ENCODE measurements at places on chromosomes 5 and 9.

GRCh38 chr9:134403682-134404301, 77.5 kb downstream of the RXRA start:
- DNase-seq = no peak

GRCh38 chr9:94826644-94827410, 100.3 kb downstream of the AOPEP start:
- DNase-seq = no peak

DNA sequence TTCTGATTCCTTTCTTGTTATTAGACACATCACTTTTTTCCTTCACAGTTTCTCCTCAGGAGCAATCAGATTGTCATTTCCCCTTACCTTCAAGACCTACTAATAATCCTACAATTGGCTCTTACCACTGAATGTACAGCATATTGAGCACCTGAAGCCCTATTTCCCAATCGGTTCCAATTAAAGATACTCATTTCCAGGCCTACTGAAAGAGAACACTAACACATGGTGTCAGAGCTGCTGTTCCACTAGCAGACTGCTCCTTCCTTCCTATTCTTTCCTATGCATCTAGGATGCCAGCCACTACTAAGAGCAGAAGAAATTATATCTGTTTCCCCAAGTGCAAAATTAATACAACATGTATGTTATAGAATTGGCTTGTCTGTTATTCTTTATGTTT, 34.6 kb downstream of the SKIC3 start:
- DNase-seq = no peak

- DNase-seq = no peak
Measured at GRCh38 chr5:140245341-140245740, 57.6 kb downstream of the PFDN1 start.

- no peak for DNase-seq
Measured at GRCh38 chr5:175689147-175689991, 31.5 kb downstream of the HRH2 start.

DNA sequence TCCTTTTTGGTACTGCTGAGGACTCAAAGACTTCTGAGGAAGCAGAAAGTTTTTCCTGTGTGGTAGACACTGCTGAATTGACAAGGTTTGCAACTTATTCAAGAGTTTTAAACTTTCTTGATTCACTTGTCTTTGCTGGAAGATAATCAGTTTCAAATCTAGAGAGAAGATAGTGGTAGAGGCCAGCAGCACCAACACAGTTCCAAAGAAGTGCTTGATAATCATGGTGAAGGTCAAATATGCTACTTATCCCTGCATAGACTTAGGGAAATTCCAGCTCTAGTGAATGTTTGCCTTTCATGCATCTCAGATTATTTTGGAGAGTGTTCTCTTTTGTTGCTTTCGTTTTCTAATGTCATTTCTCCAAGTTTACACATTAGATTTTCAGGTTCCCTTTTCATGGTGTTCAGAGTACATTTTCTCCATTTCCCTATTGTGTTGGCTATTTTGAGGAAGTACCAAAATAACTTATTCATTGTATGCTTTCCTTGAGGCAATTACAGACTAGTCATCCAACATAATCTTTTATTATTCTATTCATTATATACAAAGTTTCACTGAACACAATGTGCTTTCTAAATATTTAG, 550 bp downstream of the IFNE start:
- no peak for DNase-seq

DNA sequence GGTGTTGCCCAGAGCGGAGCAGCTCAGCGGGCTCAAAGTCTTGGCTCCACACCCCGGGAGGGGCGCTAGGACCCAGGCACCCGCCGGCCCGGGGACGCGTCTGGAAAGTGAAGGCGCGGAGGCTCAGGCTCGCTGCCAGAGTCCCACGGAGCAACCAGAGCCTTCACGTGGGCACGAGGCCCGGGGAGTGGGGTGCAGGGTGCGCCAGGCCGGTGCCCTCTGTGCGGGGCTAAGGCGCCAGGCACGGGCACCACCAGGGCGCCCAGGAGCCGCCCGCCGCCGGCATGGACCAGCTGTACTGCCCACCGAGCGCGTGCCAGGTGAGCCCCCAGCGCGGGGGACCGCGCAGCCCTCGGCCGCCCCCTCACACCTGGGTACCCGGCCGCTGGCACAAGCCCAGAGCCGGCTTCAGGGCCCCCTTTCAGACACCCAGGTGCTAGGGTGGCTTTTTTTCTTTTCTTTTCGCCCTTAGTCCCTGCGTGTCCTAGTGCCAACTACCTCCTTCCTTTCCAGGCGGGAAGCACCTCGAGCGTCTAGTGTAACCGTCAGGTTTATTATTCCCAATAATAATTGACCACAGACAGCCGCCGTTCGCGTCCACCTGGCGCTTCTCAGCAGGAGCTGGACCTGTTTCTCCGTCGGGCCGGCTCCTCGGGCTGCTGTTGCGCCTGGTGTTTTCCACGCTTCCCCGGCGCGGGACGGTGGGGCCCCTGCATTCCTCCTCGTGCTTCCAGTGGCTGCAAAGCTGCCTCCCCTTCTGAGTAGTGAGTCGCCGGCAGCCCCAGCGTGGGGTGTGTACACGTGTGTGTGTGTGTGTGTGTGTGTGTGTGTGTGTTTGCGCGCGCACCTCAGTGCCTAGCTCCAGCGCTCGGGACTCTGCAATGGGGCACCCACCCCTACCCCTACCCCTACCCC, 30.1 kb upstream of the PDE8B start:
- DNase-seq = no peak

DNA sequence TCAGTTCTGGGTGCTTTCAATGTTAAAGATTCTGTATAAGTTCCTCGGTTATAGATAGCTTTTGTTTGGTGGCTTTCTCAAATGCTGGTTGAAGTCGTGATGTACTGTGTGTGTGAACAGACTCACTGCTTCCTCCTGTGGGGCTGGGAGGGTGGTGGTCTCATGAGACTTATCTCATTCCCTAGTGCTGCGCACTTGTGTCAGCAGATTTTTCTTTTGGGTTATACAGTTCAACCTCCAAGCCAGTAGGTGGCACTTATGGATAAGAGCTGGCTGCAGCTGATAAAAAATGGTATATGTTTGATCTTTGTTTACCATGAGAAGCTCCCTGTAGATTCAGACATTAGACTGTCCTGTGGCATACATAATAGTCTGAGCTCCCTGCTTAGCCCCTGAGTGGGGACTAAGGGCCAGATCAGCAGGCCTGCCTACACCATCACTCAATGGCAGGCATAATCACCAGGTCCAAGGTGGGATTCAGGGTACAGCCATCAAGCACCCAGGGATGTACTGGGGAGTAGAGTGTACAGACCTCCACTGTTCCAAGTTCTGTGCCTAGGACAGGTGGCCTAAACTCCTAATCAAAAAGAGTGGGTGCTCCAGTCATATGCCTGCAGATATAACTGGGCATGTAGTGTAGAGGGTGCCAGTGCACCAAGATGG, 174.2 kb downstream of the OXCT1 start:
- DNase-seq = no peak

DNA sequence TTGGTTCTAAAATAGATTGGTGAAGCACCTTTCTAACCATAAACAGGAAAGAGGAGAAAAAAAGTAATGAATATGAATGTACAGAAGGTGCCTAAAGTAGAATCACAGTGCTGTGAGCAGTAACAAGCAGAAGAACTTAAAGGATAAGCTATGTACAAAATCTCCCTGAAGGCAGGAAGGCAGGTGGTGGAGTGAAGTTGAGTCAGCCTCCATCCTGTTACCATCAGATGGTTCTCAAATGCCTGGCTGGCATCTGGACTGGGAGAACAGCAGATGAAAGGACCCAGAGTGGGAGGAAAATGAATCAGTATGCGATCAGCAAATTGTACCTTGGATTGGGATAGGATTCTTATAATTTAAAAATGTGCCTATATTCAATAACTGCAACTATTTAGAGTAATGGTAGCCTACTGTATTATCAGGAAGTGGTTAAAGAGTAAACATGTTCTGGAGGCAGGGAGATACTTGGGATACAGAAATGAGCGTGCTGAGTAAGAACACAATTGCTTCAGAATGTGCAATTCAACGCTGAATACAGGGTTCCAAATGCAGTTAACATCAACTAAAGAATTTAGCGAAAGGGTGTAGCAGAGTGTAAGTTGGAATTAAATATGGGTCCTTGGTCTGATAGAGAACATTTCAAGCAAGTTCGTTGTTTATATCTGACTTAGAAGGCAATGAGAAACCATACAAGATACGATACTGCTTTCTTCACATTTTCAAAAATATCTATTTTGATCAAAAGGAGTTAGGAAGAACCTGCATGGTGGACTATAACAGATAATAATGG, 21.1 kb upstream of the FER start:
- DNase-seq = no peak

DNA sequence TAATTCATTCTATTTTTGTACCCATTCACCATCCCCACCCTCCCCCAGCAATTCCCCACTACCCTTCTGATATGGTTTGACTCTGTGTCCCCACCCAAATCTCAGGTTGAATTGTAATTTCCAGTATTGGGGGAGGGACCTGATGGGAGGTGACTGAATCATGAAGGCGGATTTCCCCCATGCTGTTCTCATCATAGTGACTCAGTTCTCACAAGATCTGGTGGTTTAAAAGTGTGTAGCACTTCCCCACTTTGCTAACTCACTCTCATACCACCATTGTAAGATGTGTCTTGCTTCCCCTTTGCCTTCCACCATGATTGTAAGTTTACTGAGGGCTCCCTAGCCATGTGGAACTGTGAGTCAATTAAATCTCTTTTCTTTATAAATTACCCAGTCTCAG, 25.9 kb upstream of the TESK1 start:
- DNase-seq = no peak

- no peak for DNase-seq
Measured at GRCh38 chr5:81819556-81820317, 68.8 kb upstream of the SSBP2 start.

All from CMK (cell line).